Urinary bladder (tissue), 4 donors: ENCODE measurements at places on chromosomes 11 and 22.
A peak's percentile ranks its signal among the peaks of the same experiment; 100 is the strongest.

GRCh38 chr11:65112546-65113360 is 1.1 kb downstream of the TM7SF2 start:
- DNase-seq = no peak

DNA sequence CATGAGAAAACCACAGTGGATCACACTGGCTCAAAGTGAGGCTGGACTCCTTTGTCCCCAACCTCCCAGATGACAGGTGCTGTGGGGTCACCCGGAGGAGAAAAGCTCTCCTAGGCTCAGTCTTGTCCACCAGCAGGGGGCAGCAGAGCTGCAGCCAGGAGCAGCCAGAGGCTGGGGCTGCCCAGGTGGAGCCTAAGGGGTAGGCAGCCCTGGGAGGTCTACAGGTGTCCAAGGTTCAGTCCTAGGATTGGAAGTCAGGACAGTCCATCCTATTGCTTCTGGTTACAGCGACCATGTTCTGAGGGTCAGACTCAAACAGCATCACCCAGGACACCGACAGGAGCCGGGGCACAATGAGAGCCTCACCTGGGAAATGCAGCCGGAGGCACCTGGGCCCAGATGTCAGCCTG is 77.6 kb upstream of the IGLL5 start:
- DNase-seq = no peak

GRCh38 chr11:62712276-62712812 is 4.9 kb downstream of the GNG3 start:
- no peak for DNase-seq

DNA sequence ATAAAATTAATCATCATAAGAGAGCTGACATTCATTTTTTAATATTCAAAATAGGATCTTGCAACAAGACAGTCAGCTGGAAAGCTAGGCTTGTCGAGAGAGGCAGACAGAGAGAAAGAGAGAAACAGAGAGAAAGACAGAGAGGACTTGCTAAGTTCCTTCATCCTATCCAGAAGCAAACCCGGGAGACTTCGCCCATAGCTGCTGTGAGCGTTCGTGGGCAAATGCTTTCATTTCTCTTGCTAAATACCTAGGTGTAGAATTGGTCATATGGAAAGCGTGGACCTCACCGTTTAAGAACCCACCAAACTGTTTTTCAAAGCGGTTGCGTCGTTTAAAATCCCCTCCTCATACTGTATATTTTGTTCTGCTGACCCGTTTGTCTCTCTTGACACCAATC is 25.3 kb upstream of the KRTAP5-6 start:
- DNase-seq = no peak

DNA sequence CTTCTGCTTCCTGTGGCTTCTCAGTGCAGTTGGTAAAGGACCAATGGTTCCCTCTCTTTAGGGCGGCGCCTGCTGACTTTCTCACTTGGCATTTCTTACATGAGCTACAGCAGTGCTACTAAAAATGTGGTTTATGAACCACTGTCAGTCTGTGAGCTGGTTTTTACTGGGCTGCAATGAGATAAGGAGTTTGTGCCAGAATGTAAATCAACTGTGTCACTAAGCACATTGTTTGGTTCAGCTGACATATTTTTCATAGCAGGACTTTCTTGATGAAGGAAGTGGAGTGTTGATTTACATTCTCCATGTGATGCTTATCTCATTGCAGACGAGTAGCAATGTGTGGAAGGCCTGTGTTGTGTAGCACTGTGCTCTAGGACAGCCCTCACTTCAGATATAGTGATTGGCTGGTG is 463.3 kb downstream of the SOX6 start:
- DNase-seq = no peak

DNA sequence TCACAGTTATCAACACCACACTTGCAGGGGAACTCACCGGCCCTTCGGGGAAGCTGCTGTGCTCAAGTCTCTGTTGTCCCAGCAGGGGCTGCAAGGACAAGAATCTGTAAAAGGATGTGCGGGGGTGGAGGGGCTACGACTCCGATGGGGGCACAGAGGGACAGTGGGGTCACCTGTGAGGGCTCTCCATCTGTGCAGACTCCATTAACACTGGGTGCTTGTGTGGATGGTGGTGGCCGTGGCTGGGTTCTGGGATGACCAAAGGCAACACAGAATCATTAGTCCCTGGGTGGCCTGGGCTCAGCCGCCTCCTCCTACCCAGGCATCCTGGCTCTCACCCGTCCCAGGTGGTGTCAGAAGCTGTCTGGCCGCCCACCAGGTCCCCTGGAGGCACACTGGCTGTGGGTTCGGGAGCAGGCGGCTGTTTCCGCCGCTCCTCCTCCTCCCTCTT is 10.2 kb upstream of the RBM4B start:
- DNase-seq = no peak

- peak; percentile 45 for DNase-seq
These were observed 4.9 kb downstream of the APOL3 start for GRCh38 chr22:36155702-36156101.

- DNase-seq = no peak
These were observed 516 bp downstream of the NEU3 start for GRCh38 chr11:74989260-74989638.

- DNase-seq = no peak
These were observed 27.7 kb downstream of the DNAJC24 start for GRCh38 chr11:31397239-31397834.

- no peak for DNase-seq
These were observed 66.6 kb downstream of the CACNG2 start for GRCh38 chr22:36636916-36637315.

- DNase-seq = no peak
These were observed 30.6 kb downstream of the DRD2 start for GRCh38 chr11:113444502-113445123.

DNA sequence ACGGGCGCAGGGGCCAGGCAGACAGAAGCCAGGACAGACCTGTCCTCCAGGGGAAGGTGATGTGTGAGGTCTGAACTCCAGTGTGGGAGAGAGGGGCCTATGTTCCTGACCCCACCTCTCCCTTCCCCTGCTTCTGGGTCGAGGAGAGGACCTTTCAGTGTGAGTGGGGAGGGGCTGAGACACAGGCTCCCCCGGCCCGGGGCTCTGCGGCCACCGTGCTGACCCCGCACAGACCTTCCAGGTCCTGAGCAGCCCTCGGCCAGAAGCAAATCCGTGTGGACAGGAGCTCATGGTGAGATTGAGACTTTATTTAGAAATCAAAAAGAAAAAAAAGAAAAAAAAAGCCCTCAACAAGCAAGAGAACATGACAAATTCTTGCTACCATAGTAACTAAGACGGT is 680.5 kb downstream of the BRD1 start:
- no peak for DNase-seq

DNA sequence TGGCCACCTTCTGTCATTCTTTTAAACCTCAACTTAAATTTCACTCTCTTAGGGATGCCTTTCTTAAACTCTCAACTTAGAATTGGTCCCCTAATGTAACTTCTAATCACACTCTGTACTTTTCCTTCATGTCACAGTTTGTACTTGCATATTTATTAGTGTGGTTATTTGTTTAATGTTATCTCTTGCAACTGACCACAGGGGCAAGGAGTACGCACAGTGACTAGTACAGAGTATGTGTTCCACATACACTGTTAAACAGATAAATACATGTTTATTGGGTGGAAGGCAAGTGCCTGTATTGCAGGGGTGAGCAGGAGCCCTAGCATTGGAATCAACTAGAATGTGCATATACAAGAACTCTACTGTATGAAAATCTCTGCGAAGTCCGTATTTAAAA is 554.0 kb downstream of the INSC start:
- no peak for DNase-seq

- no peak for DNase-seq
These were observed 60.4 kb downstream of the CHST1 start for GRCh38 chr11:45605051-45605450.

GRCh38 chr11:826227-826621 is 1.5 kb upstream of the CRACR2B start:
- DNase-seq = no peak

DNA sequence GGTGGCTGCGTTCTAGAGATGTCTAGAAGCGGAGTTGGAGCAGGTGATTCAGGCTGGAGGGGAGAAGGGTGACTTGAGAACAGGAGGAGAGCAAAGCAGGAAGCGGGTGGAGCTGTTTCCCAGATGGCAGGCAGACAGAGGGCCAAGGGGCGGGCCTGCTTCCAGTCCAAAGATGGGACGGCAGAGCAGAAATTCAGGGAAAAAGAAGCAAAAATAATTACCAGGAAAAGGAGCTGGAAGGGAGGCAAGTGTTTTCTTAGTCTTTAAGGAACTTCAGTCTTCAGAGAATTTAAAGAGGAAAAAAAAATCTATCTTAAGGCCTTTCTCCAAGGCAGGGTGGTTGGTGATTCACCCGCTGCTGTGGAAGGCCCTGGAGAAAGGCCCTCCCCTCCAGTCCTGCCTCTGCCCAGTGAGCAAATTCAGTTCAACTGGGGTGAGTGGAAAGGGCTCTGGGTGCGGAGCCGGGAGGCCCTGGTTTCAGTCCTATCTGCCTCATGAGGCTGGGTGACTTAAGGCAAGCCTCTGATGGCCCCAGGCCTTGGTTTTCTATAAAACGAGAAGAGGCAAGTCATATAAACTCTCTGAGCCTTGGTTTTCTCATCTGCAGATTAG is 4.5 kb upstream of the CREB3L1 start:
- no peak for DNase-seq

DNA sequence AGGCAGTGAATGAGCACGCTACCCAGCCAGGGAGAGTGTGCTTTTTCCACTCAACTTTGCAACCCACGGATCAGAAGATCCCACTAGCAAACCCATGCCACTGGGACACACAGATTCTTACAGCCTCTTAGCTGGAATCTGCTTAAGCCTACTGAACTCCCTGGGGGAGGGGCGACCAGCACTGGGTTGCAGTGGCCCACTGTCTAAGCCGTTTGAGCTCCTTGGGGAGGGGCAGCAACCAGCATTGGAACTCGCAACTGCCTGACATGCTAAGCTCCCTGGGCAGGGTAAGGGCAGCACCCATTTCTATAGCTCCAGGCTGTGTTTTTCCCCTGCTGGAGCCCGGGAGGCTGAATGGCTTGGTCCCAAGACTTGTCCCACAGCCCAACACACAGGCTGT is 99.6 kb downstream of the FAM168A start:
- DNase-seq = no peak

DNA sequence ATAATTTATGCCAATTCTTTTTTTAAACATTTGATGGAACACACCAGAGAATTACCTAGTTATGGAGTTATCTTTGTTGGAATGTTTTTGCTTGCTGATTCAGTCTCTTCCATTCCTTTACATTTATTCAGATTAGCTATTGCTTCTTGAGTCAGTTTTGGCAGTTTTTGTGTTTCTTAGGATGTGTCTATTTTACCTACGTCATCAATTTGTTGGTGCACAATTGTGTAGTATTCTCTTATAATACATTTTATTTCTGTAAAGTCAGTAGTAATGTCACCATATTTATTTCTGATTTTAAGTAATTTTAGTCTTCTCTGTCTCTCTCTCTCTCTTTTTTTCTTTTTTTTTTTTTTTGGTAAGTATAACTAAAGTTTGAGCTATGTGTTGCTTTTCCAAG is 929.5 kb upstream of the RAG2 start:
- DNase-seq = no peak

- no peak for DNase-seq
These were observed 97.1 kb downstream of the KCNQ1 start for GRCh38 chr11:2541881-2542361.

DNA sequence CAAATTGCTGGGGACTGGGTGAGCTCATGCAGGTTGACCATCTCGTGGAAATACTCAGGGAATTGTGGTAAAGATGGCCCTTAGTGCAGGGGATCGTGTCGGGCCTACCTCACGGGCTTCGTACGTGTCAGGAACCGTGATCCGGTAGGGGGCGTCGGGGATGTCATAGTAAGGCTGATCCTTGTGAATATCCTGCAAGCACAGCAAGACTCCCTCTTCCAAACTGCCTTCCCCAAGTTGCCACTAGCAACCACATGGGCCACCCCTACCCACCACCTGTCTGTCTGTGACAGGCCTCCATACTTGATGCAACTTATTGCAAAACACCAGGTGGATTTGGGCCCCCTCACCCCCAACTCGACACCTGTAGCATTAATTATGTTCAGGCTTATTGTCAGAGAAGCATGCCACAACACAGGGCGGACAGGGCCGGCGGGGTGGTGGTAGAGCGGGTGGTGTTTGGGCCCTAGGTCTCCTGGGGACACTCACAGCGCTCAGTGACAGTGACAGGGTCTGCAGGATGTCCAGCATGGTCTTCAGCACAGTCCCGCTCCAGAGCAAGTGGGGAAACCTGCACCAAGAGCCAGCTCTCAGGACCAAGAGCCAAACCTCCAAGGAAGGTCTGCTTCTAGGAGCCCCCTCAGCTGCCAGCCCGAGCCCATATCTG is 22.6 kb upstream of the SERPIND1 start:
- no peak for DNase-seq

DNA sequence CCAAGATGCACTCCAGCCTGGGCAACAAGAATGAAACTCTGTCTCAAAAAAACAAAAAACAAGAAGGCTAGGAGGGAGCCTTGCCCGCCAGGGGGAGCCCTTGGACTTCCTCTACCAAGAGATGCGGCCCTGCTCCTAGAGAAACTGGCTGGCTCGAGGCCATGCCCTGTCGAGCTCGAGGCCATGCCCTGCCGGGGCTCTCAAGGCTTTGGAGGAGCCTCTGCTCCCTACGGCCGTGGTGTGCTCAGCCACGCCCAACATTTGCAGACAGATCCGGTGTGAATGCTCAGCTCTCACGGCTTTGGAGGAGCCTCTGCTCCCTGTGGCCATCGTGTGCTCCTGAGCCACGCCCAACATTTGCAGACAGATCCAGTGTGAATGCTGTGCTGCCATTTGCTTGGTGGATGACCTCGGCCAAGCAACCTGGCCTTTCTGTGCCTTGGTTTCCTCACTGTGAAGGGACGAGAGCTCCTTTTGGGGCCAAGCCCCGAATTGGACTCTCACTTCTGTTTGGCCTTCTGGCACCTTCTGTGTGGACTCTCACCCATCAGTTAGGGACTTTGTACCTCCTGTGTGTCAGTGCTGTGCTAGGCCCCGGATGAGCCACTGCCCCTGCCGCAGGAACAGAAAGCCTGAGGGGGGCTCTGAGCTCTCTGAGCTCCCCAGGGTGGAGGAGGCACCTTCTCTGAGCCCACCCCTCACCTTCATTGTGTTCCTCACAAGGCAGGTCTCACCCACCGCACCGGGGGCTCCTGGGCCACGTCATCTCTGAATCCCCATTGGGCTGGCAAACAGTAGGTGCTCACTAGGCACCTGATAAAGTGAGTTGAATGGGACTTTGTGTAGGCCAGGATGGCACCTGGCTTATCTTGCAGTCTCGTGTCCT is 14.1 kb downstream of the C11orf24 start:
- DNase-seq = peak; percentile 75

GRCh38 chr11:11435635-11436034 is 82.6 kb upstream of the CSNK2A3 start:
- DNase-seq = no peak
